Activated T-helper 2 cell treated with anti-CD3 and anti-CD28 coated beads, Interferon-gamma antibody, Interleukin-2, Interleukin-4, amounts not matched to agents 10 μg/mL and 5 μg/mL and 100 μg/mL, durations not matched to agents 14 hours and 24 hours and 36 hours (primary cell): ENCODE measurements at places on chromosomes 2 and 18. TPM values are rescaled to one million over a fixed set of nuclear protein-coding genes. Genes with fewer than 3 reads are reported as not detected.

SAP130 gene
- 33.1 and 36.5 TPM in 2 replicates for total RNA-seq

KCNJ13 gene
- total RNA-seq: not detected in 2 replicates

DNA sequence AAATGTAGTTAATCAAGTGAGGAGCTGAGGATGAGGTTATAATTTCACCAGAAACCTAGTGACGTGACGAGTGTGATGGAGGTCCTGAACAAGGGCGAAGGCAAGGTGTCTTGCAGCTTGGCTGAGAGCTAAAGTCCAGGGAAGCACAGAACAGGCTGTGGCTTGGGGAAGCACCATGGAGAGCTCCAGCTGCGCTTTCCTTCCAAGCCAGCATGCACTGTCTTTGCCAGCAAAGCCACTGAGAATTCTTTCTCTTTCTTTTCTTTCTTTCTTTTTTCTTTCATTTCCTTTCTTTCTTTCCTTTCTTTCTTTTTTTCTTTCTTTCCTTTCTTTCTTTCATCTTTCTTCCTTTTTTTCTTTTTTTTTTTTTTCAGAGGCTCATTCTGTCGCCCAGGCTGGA is 239.3 kb downstream of the FBXO15 start:
- no peak for DNase-seq

MDH1B gene
- total RNA-seq: 0.25 and 0.55 TPM in 2 replicates

DNA sequence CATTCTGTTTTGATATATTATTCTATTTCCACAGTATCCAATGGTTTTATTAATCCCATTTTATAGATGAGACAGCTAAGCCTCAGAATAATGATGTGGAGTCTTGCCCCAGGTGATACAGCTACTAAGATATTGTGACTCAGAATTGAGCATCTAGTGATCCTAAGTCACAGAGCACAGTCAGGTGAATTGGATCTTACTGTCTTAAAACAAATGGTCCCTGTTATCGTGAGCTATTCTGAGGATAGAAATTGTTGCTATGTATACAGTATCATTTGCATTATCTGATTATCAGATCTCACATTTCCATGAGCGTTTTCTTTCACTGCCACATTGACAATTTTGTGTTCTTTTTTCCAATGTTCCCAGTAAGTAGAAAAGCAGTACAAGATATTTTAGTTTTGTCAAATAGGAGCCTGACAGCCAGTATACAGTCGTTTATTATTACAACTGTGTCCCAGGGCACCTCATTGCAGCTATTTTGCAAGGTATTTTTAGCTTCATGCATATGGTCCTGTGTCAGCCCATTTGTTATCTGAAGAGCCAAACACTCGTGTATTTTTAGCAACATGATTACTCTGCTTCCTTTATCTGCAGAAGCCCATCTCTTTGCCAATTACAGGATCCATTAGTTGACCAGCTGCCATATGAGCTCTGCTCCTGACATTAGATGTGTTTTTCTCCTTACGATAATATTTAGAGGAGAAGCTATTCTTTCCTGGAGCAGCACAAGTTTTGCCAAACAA is 25.1 kb upstream of the SGPP2 start:
- no peak for DNase-seq

NFU1 gene
- total RNA-seq: 54.3 and 57.9 TPM in 2 replicates

DNA sequence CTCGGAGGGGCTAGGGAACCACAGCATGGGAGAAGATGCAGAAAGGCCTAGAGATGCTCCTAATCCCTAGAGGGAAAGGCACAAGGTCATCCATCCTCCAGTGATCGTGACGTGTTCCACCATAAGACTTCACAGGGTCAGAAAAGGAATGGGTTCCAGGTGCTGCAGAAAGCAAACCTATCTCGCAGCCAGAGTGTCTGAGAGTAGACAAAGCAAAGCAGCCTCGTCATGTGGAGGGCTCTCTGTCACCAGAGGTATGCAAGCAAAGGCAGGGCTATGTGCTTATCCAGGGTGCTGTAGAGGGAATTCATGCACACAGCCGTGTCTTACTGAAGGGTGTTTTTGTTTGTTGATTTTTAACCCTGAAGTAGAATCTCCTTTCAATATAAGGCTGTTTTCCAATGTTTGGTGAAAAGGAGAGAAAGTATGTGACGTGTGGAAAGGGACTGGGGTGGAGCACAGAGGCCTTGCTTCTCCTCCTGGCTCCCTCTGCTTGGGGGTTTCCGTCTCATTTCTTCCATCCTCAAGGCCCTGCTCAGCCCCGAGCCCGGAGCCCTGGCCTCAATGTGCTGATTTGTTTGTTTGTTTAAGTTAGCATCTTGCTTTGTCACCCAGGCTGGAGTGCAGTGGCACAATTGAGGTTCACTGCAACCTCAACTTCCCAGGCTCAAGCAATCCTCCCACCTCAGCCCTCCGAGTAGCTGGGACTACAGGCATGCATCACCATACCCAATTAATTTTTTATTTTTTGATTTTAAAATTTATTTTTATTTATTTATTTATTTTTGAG is 3.0 kb downstream of the GPR55 start:
- no peak for DNase-seq

DCDC2C gene
- total RNA-seq: not detected in 2 replicates

- DNase-seq: no peak
These were observed 44.6 kb downstream of the SCN7A start for GRCh38 chr2:166449439-166449838.

DNA sequence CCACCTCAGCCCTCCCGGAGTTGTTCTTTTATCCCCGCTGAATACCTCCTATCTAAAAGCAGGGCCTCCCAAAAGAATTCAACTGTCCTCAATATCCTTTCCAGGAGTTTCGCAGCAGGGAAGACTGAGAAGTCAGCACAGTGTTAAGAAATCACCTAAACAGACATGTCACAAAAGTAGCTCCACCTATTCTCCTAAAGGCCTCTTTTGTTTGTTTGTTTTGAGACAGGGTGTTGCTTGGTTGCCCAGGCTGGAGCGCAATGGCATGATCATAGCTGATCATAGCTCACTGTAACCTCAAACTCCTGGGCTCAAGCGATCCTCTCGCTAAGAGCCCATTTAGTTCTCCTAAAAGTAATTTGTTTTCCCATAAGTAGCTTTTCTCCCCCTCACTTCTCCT is 53.8 kb downstream of the TEX44 start:
- DNase-seq: no peak

- DNase-seq: no peak
These were observed 57.8 kb upstream of the HS6ST1 start for GRCh38 chr2:128376241-128377041.
